Activated CD4-positive, alpha-beta memory T cell treated with anti-CD3 and anti-CD28 coated beads for 36 hours (primary cell): ENCODE measurements at places on chromosomes 7 and 10. TPM values are rescaled to one million over a fixed set of nuclear protein-coding genes. Genes with fewer than 3 reads are reported as not detected.

CPA1 gene
- not detected for total RNA-seq

KNDC1 gene
- 0.70 TPM for total RNA-seq

LMOD2 gene
- not detected for total RNA-seq

GHRHR gene
- total RNA-seq = not detected

C1GALT1 gene
- total RNA-seq = 36.7 TPM

PRPS1L1 gene
- not detected for total RNA-seq

KCNMA1 gene
- not detected for total RNA-seq

RAMP3 gene
- not detected for total RNA-seq

PAX2 gene
- not detected for total RNA-seq

TMEM178B gene
- total RNA-seq = 0.81 TPM

CFAP43 gene
- total RNA-seq = 0.19 TPM

SEMA3D gene
- total RNA-seq = not detected

PAPSS2 gene
- total RNA-seq = 0.40 TPM

CH25H gene
- total RNA-seq = 0.12 TPM

CUBN gene
- 0.24 TPM for total RNA-seq

ADRB1 gene
- total RNA-seq = not detected

CHPF2 gene
- 34.2 TPM for total RNA-seq

PRSS37 gene
- not detected for total RNA-seq

TRPV6 gene
- total RNA-seq = not detected

KLHL7 gene
- total RNA-seq = 24.3 TPM

SFTPA1 gene
- not detected for total RNA-seq

WDFY4 gene
- not detected for total RNA-seq

EN2 gene
- not detected for total RNA-seq

STEAP2 gene
- not detected for total RNA-seq

PDK4 gene
- total RNA-seq = not detected

MMP21 gene
- not detected for total RNA-seq

UCN3 gene
- total RNA-seq = not detected

FANK1 gene
- total RNA-seq = 0.50 TPM

STEAP1 gene
- total RNA-seq = 0.41 TPM

SDK1 gene
- 0.14 TPM for total RNA-seq

PPP1R17 gene
- not detected for total RNA-seq

EGR2 gene
- 66.9 TPM for total RNA-seq

MLXIPL gene
- total RNA-seq = not detected

GIMAP6 gene
- total RNA-seq = 30.2 TPM

OPN4 gene
- not detected for total RNA-seq

GIMAP7 gene
- 44.1 TPM for total RNA-seq

ADRA2A gene
- not detected for total RNA-seq

THSD7A gene
- not detected for total RNA-seq

OR2A12 gene
- total RNA-seq = not detected

NME8 gene
- total RNA-seq = not detected

NPY4R gene
- total RNA-seq = not detected

TMEM196 gene
- not detected for total RNA-seq

CPA2 gene
- total RNA-seq = 0.44 TPM

AKR1C4 gene
- not detected for total RNA-seq

AEBP1 gene
- 6.6 TPM for total RNA-seq
